Activated effector memory CD4-positive, alpha-beta T cell treated with anti-CD3 and anti-CD28 coated beads, Interleukin-2, amount 50 U/mL, for 16 hours (primary cell): ENCODE measurements at places on chromosomes 2 and 18.

DNA sequence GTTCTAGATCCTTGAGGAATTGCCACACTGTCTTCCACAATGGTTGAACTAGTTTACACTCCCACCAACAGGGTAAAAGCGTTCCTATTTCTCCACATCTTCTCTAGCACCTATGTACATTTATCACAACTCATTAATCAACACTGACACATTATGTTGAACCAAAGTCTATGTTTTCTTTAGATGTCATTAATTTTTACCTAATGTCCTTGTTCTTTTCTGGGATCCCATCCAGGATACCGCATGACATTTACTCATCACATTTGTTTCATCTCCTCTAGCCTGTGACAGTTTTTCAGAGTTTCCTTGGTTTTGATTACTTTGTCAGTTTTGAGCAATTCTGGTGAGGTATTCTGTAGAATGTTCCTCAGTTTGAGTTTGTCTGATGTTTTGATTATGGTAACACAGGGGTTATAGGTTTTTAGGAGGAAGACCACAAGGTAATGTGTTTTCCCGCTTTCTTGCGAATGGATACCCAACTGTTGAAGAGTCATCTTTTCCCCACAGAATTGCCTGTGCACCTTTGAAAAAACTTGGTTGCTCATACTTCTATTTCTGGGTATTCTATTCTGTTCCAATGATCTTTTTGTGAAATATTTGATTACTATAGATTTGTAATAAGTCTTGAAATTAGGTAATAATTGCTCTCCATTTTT lies 3.0 kb upstream of the UGT1A9 start:
- no peak for DNase-seq

DNA sequence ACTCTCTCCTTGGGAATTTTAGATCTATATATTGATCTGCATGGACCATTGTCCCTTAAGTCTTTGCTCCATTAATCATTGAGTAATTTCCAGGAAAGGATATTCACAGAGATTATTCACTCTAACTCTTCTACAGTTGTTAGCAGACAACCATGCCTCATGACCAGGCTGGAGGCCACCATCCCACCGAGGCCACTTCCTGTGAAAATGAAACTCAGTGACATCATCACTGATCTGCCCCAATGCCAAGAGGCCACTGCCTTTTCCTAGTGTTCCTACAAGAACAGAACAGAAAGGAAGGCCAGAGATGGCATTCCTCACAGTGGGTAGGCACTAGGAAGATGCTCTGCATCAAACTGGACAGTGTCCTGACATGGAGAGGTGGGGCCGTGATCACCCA lies 161.3 kb downstream of the DTNA start:
- DNase-seq = no peak

GRCh38 chr2:182807319-182807718 lies 59.1 kb downstream of the FRZB start:
- DNase-seq = no peak

GRCh38 chr18:79748321-79749180 lies 49.2 kb upstream of the KCNG2 start:
- DNase-seq = peak; percentile 54

DNA sequence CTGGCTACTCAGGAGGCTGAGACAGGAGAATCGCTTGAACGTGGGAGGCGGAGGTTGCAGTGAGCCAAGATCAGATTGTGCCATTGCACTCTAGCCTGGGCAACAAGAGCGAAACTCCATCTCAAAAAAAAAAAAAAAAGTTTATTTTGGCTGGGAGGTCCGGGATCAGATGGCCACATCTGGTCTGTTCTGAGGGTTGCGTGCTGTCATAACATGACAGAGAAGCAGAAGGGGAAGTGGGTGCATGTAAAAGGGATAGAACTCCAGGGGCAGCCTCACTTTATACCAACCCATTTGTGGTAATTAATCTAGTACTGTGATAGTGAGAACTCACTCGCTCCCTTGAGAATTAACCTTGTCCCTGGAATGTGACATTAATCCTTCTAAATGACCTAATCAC lies 101.2 kb downstream of the PTPN4 start:
- DNase-seq = no peak

DNA sequence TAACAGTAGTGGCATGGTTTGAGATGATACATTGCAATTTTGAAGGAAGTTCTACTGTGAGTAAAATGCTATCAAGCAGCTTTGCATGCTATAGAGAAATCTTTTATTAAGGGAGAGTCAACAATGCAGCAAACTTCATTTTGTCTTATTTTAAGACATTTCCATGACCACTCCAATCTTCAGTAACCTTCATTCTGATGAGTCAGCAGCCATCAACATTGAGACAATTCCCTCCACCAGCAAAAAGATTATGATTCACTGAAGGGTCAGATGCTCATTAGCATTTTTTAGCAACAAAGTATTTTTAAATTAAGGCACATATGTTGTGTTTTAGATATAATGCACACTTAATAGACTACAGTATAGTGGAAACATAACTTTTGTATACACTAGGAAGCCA lies 235.7 kb downstream of the DSC3 start:
- DNase-seq = no peak

DNA sequence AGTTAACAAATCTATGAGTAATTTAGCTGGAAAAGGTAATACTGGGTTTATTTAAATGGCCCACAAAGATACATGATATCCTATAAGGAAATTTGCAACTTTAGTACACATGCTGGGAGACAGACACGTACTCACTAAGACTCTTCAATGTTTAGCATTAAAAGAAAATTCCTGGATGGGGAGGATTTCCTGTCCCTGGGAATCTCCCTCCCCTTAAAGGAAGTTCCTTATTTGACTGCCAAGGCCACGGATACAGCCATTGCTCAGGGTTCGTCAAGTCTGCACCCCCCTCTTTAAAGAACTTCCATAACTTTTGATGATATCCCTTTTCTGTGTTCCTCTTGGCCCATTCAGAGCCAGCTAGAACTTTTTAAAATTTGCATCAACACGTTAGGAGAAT lies 267.6 kb downstream of the CD226 start:
- no peak for DNase-seq

DNA sequence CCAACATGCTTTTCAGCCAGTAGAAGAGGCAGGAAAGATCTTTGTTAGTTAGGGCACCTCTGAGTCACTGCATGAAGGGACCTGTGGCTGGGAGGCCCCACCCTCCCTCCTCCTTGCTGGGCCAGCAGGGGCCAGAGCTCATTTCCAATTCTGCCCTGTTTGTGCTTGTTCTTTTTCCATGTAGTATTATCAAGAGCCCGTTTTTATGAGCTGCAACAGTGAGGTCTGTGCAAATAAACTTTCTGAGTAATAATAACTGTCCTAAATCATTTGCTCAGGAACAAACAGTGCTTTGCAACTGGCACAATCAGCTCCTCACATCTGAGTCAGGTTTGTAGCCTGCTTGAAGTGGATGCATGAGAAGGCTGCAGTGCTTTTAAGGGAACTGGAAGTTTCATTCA lies 128.0 kb downstream of the ARL4C start:
- DNase-seq = peak; percentile 78

- DNase-seq = no peak
Observed at GRCh38 chr18:63025251-63026090, 294.1 kb downstream of the BCL2 start.

- DNase-seq = no peak
Observed at GRCh38 chr2:75424936-75425619, 135.7 kb downstream of the EVA1A start.

- DNase-seq = no peak
Observed at GRCh38 chr2:117948615-117949014, 65.3 kb downstream of the CCDC93 start.

- no peak for DNase-seq
Observed at GRCh38 chr2:185132501-185133041, 534.2 kb downstream of the ZNF804A start.

DNA sequence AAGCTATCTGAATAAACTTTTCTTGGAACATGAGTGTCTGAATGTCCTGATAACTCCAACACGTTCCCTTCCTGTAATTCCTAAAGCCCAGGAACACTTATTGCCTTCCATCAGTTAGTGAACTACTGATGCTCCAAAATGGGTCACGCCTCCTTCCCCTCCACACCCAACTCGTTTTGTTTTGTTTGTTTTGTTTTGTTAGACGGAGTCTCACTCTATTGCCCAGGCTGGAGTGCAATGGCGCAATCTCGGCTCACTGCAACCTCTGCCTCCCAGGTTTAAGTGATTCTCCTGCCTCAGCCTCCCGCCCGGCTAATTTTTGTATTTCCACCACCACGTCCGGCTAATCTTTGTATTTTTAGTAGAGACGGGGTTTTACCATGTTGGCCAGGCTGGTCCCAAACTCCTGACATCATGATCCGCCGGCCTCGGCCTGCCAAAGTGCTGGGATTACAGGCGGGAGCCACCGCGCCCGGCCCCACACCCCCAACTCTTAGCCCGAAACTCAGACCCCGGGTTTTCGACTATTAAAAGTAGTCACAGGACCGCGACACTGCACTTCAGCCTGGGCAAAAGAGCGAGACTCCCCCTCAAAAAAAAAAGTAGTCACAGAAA lies 774 bp downstream of the IER3IP1 start:
- DNase-seq = no peak

DNA sequence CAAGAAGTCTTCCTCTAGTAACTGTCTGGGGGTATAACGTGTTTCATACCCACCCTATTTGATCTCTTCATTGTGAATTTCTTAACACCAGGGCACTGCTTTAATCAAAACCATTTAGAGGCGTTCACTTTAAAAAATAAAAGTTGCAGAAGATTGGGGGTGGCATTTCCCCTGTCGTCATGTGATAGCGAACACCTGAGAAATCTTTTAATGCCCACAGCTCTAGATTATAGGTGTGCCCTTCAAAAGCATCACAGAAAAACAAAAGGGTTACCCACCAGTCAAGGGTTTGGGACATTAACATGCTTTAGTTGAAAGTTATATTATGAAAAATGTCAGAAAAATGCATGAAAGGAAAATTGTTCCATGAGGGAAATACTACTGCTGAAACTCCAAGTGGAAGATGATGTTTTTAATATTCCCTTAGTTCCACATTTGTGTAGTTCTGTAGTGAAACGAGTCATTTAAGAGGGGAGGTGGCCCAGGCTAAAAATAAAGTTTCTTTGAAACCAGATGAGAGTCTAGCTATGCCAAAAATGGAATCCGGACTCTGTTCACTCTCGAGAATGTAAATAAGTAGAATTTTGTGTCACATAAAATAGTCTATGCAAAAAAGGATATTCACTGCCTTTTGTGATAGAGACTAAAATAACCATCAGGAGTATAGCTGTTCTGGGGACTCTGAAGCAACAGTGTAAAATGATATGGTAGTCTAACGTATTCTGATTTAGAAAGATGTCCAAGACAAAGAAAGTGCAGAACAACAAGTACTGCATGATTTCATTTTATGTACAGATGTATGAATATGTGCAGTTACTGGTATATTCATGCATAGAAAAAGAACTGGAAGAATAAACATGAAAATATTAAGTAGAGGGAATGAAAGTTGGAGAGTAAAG lies 95.3 kb downstream of the TMEM247 start:
- no peak for DNase-seq

DNA sequence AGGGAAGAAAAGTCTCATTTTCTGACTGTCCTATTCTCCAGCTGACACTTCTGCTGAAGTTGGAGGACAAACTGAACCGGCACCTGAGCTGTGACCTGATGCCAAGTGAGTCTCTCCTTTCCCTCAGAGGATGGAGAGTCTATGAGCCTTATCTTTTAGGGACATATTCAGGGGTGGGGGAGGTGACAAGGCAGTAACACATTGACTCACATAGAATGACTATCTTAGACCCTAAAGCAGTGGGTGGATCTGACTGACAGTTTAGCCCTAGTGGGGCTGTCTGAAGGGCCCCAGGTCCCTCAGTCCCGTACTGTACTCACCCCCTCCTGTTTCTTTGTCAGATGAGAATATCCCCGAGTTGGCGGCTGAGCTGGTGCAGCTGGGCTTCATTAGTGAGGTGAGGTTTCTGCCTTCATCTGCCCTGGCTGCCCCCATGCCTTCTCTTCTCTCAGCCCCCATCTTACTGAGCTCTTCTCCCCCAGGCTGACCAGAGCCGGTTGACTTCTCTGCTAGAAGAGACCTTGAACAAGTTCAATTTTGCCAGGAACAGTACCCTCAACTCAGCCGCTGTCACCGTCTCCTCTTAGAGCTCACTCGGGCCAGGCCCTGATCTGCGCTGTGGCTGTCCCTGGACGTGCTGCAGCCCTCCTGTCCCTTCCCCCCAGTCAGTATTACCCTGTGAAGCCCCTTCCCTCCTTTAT lies 805 bp upstream of the KRTCAP3 start:
- peak; percentile 52 for DNase-seq

DNA sequence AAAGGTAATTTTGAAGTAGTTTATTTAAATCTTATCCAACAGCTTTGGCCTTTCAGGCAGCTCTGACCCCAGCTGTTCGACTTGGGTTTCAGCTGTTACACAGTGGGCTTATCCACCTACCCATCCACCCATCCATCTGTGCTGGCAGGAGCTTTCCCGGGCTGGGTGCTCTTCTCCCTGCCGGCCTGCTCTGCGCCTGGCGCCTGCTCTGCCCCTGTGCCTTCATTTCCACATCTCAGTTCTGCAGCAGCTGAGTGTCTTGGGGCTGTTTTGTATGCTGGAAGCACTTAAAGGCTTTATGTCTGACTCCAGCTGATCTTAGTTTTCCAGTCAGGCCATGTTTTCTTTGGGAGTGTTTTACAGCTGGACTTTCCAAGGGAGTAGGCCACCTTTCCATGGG lies 24.2 kb downstream of the LDLRAD4 start:
- DNase-seq = peak; percentile 54

GRCh38 chr2:133438848-133439564 lies 129.3 kb downstream of the NCKAP5 start:
- DNase-seq = no peak

- DNase-seq = no peak
Observed at GRCh38 chr2:105237045-105237765, 4.3 kb upstream of the GPR45 start.

DNA sequence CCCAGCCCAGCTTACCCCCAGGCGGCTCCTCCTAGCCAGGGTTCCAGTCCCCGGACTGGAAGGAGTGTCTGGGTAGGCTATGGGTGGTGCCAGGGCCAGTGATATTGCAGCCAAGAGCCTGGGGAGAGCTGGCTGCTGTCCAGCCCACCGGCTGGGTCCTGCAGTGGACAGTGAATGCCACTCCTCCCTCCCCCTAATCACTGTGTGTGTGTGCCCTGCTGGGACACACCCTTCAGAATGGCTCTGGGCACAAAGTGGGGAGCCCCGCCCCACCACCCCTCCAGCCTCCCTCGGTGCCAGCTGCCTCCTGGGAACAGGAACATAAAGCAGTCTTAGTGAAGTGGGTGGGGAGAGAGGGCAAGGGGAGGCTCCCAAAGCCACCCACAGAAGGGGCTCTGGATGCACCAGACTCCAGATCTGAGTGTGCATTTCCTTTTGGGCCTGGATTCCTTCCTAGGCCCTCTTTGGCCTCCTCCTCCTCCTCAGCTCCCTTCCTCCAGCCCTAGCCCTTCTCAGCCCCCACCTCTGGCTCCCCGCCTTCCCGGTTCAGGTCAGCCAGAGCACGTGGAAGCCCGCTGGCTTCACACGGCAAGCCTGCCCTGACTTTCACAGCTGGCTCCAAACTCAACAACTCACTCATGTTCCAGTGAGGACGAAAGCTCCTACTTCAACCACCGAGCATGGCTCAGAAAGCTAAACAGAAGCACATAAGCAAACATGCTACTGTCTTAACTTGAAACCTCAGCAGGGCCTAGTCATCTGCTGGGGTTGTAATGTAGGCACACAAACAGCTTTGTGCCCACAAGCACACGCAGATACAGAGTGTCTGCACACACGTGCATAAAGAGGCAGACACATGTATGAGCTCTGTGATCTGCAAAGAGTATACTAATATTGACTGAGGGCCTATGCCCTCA lies 209.2 kb upstream of the SMAD2 start:
- no peak for DNase-seq

- DNase-seq = no peak
Observed at GRCh38 chr18:11327391-11328009, 178.1 kb upstream of the PIEZO2 start.

- no peak for DNase-seq
Observed at GRCh38 chr18:4750393-4751346, 295.6 kb upstream of the DLGAP1 start.
